ENCODE measurements at places on chromosomes 11 and 22.

GRCh38 chr22:36208162-36208765 is 6.7 kb upstream of the APOL4 start:
- no peak for DNase-seq

DNA sequence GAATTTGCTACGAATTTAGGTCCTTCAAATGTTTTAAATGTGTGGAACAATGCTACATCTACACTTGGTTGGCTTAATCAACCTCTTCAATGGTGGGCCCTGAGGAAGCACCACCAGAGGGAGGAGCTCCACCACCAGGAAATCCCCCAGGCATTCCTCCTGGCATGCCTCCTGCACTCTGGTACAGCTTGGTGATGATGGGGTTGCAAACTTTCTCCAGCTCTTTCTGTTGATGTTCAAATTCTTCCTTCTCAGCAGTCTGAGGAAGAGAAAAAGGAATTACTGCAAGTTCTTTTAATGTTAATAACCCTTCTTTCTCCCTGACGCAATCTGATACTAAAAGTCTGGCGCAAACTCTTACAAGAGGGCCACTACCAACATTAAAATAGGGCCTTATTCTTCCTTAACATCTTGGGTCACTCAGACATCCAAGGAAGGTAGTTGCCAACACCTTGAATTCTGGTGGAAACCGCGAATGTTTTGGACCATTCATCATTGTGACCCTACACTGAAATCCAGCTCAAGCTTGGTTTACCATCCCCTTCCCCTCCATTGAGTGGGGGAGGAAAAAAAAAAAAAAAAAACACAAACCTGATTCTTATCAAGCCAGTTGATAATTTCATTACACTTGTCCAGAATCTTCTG is 4.2 kb downstream of the HSPA8 start:
- no peak for DNase-seq

GRCh38 chr11:106879029-106879428 is 139.2 kb downstream of the GUCY1A2 start:
- no peak for DNase-seq

GRCh38 chr11:67375320-67376055 is 2.1 kb upstream of the CLCF1 start:
- DNase-seq: no peak

Measured in CMK (cell line).